ENCODE measurements at places on chromosomes 5 and 9.

DNA sequence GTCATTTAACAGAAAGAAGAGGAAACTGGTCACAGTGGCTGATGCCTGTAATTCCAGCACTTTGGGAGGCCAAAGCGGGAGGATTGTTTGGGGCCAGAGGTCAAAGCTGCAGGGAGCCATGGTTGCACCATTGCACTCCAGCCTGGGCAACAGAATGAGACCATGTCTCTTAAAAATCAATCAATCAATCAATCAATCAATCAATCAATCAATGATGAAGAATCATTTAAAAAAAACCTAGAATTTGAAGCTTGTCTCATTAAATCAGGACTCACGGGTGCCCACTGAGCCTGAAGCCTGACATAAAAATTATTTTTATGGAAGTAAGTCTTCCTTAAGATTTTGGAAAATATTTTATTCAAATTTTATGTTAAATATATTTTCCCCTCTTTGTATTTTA lies 43.9 kb downstream of the BNIP1 start:
- DNase-seq = no peak

GRCh38 chr9:19995619-19996018 lies 206.8 kb upstream of the SLC24A2 start:
- DNase-seq = no peak

- no peak for DNase-seq
Measured at GRCh38 chr5:75387806-75388205, 50.8 kb downstream of the HMGCR start.

DNA sequence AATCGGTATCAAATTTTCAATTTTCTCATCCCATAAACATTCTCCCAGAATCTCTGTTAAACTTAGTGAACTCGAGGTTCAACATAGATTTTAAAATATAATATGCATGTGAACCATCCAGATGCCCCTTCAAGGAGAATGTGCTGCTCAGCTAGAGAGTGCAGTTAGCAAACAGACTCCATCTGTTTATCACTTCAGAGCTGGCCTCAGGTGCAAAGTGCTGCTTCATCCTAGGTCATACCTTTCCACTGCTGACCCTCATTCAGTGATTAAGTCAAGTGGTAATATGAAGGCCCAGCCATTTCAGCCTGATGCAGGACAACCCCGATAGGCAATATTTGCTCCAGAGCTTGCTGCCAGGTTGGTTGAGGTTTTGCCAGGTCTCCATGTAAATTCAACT lies 339.0 kb upstream of the POU5F2 start:
- DNase-seq = no peak

GRCh38 chr9:8622871-8623270 lies 823.3 kb upstream of the DMAC1 start:
- no peak for DNase-seq

DNA sequence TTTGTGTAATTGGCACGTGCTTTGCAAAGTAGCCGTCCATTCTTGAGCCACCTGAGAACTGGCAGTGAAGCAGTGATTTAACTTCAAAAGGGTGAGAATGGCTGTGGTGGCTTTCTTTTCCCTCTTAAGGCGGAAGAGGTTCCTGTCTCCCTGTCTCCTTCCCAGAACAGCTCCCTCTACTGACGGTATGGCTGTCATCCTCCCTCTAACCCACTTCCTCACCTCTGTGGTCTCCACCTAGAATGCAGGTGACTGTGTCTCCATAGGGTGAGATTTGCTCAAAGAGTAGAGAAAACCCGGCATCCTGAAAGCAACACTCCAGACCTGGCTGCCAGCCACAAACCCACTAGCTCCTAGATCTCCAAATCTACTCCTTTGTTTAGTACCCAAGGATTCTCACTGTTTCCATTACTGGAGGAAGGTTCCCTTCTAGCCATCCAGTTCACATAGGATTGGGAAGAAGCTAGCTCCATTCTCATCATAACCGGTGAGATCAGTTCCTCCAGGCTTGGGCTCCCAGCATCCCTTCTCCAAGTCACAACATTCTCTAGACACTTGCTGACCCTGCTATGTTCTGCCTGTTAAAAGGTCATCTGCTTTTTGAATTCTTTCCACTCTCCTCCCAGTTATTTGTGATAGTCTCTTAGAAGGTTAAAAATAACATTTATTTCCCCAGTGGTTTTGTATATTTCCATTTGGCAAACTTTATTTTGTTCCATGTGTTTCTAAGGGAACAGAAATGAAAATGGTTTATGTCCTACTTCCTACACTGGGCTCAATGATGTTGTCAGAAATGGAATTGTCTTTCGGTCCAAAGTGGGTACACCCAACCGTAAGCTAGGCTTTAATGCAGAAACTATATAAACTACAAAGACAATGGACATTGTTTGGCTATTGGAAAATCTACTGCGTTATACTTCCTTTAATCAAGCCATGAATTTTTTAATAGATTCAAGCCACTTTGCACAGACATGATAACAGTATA lies 269.4 kb downstream of the CWC27 start:
- DNase-seq = no peak

DNA sequence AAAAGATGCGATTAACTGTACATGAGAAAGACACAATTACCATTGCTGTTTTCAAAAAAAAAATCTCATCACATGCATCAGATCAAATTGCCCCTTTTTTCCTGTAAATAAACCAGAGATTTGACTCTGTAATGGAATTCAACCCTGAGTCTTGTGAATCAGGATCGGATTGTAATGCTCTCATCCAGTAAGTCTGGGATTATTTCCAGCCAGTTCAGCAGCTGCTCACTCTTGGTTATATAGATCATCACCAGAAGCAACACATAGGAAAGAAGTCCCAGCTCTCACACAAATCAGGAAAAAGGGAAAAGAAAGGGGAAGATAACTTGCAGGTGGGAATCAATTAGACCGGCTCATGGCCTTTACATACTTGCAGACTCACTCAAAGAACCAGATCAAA lies 97.8 kb upstream of the SPOCK1 start:
- no peak for DNase-seq

DNA sequence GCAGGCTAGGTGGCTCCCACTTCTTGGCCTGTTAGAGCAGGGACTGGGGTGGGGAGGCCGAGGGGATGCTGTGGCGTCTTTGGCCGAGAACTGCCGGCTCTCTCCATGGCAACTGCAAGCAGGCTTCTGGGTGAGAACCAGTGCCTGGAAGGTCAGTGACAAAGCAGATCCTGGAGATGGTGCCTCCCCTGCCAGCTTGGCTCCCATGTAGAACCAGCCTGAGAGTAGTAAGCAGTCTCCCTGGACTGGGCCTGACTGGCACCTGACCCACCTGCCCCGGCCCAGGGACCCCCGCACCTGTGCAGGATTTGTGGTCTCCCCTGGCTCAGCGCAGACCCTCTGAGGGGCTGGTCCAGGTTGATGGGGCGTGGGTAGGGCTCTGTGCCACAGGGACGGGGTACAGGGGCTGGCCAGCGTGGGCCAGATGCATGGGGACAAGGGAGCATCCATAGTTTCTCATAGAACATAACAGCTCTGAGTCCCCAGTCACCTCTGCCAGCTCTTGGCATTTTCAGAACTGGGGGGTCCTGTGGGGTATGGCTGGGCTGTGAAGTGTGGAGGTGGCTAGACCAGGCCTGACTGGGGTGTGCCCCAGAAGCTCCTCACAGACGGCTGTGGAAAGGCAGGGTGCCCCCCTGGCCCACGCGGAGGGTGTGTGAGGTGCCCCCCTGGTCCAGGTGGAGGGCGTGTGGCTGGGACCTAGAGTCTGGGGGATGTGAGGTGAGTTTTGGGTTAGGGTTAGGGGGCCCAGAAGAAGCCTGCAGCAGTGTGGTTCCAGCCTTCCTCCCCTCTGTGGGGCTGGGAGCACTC lies 22.2 kb downstream of the CACNA1B start:
- no peak for DNase-seq
